ENCODE measurements at places on chromosomes 7 and 10.

DNA sequence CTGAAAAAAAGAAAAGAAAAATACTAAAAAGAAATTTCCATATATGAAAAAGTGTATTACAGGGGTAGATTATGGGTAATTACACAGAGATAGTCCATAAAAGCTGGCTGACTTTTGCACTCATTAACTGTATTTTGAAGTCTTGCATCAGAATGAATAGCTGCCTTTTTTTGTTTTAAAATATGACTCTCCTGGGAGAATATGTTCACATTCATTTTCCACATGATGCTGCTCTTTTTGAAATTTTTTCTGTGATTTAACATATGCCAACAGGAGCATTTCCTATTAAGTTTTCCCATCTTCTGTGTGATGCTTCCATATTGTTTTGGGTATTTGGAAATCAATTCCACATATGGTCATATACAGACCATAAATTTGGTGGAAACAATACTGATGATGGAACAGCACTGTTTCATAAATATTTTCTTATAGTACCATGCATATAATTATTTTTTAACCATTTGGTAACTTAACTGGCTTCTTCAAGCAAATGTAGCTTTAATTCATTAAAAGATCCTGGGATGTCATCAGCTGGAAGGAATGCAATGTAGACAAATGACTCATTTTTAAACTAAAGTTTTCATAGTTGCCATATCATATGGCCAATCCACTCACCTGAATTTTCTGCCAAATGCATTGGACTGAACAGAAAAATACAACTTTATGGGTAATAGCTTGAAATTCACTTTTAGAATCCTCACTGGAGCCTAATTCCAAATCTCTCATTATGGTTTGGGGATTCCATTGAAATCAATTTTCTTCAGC, 313.9 kb upstream of the GLI3 start:
- no peak for DNase-seq

DNA sequence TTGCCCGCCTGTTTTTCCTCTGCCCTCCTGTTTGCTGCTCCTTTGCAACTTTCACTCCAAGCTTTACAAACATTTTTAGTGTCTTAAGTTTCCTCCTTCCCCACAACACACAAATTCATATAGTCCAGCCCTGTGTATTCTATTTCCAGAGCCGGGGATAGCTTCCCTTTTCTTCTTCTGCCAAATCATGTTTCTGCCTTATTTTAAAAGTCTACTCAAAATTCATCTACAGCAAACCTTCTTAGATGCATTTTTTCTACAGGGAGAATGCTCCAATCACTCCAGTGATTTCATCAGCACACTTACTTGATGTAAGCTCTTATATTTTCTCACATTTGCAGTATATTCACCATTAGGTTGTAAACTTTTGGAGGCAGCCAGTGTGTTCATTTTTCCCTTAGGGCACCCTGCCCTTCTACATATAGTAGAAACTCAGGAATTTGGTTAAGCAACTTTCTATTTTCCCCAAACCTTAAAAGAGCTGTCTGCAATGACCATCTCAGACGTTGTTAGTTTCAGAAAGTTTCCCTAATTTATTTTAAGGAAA, 12.4 kb upstream of the ACTA2 start:
- no peak for DNase-seq

DNA sequence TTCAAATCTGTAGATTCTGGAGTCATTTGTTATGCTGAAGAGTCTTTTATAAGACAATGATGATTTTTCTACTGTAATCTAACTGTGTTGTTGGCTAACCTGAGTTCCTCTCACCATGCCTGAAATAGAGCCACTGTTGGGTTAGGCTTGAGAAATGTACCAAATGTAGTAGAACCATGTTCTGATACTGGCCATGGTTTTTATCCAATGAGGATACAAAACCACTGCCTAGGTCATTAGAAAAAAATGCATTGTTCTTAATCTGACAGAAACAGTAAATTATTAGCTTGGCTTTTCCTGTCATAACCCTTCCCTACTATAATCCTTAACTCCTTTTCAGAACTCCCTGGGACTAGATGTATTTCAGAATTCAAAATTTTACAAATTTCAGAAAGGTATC, 86.6 kb downstream of the RAPGEF5 start:
- no peak for DNase-seq

DNA sequence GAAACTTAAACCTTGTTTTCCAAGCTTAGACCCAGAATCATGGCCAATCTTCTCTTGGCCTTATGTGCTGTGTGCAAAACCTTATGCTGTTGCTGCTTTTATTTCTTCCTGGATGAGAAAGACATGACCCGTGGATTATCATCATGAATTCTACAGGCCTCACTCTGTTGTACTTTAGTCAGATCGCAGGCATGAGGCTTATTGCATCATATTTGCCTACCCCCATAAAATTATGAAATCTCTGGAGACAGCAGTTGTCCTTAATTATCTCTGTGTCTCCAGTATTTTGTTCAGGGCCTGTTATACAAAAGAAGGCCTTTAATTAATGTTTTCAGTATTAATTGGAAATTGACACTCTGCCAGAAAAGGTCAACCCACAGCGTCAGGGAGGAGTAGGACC, 71.6 kb downstream of the PLCE1 start:
- DNase-seq: no peak

GRCh38 chr7:4265676-4266075, 416.4 kb upstream of the FOXK1 start:
- no peak for DNase-seq

GRCh38 chr10:62885684-62886461, 69.7 kb upstream of the EGR2 start:
- DNase-seq: no peak

GRCh38 chr10:1398626-1399410, 338.5 kb downstream of the ADARB2 start:
- no peak for DNase-seq

Measured in GDM1 (cell line).